ENCODE measurements at places on chromosomes 3 and 15. TPM values are rescaled to one million over a fixed set of nuclear protein-coding genes. Genes with fewer than 3 reads are reported as not detected.

The SLC28A2 gene
- total RNA-seq: not detected

GRCh38 chr3:185534511-185534910, 17.9 kb downstream of the LIPH start:
- no peak for DNase-seq

- DNase-seq: no peak
Observed at GRCh38 chr15:31552482-31553099, 226.0 kb downstream of the KLF13 start.

The BFSP2 gene
- not detected for total RNA-seq

DNA sequence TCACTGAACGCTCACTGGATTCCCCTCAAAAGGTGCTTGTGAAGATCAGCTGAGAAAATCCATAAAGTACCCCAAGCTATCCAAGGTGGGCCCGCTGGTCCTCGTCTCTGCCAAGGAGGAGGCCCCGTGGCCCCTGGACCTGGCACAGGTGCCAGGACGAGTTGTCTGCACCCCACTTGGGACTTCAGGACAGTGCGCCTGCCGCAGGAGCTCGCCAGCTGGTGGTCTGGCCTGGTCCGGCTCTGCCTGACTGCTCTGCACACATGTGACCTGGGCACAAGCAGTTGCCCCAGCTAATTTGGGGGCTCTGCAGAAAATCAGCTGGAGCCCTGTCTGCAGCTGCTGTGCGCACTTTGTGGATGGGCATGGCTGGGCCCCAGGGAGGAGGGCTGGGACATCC, 159.9 kb downstream of the NSMCE3 start:
- DNase-seq: no peak

DNA sequence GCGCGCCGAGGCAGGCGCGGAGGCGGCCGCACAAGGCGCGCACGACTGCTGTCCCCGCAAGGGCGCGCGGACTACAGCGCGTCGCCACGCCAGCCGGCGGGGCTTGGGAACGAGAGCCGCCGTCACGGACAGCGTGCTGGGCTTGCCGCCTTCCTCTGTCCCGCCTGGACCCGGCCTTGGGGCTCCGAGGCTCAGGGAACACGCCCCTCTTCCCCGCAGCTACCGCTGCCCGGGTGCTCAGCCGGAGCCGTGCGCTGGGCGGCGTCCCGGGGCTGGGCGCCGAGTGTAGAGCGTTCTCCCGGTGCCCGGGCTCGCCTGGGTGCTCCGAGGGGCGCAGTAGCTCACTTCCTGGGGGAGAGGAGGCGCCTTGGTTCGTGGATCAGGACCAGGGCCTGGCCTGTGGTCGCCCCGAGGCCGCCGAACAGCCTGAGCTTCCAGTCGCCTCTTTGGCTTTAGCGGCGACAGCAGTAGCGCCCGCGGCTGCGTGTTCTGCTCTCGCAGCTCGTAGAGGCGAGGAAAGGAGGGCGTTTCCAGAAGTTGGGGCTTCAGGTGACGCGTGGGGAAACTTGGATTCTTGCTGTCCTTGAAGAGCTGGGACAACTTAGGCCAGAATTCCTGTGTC, 226.7 kb upstream of the C2CD4B start:
- peak; percentile 62 for DNase-seq

- no peak for DNase-seq
Observed at GRCh38 chr15:96255599-96255998, 74.9 kb upstream of the NR2F2 start.

GRCh38 chr3:129358177-129358771, 70.2 kb downstream of the EFCAB12 start:
- no peak for DNase-seq

The XCR1 gene
- under 0.01 TPM for total RNA-seq

The TAGLN3 gene
- total RNA-seq: 0.51 TPM

The SI gene
- total RNA-seq: not detected

- DNase-seq: peak; percentile 14
Observed at GRCh38 chr15:71800190-71800589, 10.2 kb upstream of the NR2E3 start.

The PPM1M gene
- 38.8 TPM for total RNA-seq

GRCh38 chr3:165434516-165434915, 238.3 kb upstream of the SLITRK3 start:
- DNase-seq: no peak

DNA sequence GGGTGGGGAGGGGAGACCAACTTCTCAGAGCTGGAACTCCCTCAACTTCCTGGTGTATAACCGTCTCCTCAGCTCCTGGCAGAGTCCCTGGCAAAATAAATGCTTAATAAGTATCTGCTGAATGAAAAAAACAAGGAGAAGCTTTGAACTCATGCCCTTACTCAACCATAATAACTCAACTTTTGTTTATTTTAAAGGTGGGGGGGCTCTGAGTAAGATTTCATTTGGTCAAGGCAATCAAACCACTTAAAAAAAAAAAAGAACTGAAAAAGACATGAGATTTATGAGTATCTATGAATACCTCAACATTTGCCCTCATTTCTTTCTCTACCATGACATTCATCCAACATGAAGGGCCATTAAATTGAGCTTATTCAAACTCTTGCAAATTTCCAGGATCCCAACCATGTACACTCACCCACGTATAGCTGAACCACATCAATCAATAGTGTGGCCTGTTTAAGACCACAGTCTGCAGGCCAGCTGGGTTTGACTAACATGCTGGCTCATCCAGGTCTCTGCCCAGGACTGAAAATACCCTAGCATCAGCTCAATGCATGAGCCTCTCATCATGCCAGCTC, 157.9 kb downstream of the FOXP1 start:
- peak; percentile 100 for DNase-seq

GRCh38 chr15:69610277-69610676, 157.7 kb downstream of the RPLP1 start:
- DNase-seq: no peak

DNA sequence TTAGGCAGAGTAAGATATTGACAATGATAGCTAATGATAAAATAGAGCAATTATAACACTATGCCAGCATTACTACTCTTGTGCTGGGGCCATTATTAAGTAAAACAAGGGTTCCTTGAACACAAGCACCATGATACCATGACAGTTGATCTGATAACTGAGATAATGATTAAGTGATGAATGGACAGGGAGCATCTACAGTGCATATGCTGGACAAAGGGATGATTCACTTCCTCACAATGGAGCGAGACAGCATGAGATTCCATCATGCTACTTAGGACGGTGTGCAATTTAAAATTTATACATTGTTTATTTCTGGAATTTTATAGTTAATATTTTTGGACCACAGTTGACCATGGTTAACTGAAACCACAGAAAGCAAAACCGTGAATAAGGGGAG, 156.6 kb downstream of the FHIT start:
- DNase-seq: no peak

- peak; percentile 70 for DNase-seq
Observed at GRCh38 chr3:129745253-129745652, 138.8 kb upstream of the PLXND1 start.

DNA sequence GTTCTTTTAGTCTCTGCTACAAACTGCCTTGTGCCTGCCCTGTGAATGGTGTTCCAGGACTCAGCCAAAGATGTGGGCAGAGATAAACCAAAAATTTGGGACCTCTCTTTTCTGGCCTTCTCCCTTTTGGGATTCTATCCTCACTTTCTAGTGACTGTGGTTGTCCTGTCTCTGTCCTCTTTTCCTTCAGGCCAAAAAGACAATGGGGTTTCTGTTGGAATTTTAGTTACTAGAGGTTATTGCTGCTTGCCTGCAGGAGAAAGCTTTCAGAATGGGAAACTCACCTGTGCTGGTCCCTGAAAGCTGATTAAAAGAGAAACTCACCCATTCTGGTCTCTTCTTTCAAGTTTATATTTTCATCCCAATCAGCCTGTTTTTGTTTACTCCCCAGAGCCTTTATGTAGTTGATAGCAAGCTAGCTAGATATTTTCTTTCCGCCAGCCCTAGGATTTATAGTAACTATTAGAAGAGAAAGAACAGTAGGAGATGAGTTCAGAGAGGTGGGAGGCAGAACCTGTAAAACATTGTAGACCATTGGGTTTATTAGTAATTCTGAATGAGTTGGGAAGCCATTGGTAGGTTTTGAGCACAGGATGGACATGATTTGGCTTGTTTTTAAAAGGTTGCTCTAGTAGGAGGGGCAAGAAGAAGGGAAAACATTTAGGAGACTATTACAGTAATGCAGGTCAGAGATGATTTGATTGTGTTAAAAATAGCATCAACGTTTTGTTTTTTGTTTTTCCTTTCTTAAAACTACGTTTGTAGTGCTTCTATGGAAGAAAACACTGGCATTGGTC, 138.9 kb downstream of the TCF12 start:
- no peak for DNase-seq

DNA sequence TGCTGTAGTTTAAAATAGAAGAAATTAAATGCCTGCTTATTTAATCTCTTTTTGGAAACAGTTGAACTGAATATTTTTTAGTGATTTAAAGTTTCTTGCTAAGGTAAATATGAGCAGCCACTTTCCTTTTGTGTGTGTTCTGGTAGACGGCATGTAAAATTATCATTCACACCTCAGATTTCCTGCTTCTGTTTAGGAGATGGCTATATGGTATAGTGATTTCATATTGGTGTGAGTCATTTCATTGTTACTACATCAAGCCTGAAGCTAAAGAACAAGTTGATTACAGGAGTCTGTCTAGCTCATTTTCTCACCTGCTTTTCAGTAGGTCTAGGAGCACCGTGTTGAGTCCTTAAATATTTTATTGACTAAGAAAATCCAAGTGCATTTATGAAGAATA, 2.2 kb downstream of the LRCH3 start:
- DNase-seq: peak; percentile 54

The ACAA1 gene
- total RNA-seq: 26.5 TPM

The TM4SF1 gene
- total RNA-seq: 423 TPM

- DNase-seq: peak; percentile 53
Observed at GRCh38 chr3:147391781-147392624, 14.3 kb downstream of the ZIC4 start.

DNA sequence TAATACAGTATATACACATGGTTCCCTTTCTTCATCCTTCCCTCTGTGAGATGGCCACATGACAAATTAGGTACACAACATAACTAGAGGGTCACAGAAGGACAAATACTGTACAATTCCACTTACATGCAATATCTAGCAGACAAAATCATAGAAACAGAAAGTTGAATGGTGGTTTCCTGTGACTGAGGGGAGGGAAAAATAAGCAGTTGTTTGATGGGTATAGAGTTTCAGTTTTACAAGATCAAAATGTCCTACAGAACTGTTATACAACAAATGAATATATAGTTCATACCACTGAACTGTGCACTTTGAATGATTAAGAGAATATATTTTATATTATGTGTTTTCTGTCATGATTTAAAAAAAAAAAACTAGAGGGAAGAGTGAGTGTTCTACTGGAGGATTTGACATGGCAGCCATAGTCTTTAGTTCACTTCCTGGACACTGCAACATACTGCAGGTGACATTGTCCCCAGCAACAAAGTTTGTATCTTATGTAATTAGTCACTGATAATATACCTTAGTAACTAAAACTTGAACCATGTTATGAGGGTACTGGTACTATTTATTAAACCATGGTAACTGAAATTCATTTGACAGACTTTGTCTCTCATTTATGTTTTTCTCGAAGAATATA, 37.2 kb downstream of the CCDC54 start:
- no peak for DNase-seq

DNA sequence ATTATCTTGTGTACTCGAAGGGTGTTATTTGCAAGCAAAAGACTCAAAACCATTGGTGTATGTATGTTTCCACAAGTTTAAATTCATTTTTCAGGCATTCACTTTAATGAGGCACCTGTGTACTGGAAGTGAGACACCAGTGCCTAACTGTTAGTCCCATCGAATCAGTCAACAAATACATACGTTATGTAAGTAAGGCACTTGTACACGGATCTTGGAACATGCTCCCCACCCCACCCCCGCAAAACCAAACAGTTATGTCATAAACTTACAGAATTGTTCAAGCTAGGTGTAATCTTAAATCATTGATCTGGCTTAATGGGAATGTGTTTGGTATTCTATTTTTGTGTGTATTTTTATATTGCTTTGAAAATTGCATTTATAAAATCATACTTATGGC, 17.1 kb downstream of the LRRC28 start:
- no peak for DNase-seq

- no peak for DNase-seq
Observed at GRCh38 chr15:66312144-66312543, 18.8 kb downstream of the DIS3L start.

The WDR93 gene
- total RNA-seq: 0.17 TPM
